ENCODE measurements at places on chromosomes 2 and 18.

DNA sequence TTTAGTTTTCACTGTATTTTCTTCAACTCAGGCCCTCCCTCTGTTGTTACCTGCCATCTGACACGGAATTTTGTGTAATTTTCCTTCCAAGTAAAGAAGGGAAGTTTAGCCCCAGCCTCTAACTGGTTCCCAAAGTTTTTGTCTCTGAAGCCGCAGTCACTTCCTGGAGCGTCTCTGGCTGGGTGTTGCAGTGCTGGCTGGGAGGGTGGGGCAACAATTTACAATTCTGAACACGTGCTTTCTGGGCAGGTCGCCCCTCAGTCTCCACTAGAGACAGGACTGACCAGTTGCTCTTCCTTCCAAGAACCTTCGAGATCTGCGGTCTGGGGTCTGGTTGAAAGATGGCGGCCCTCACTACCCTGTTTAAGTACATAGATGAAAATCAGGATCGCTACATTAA is 3.5 kb downstream of the CNDP2 start:
- DNase-seq, result no peak

- peak; percentile 32 for DNase-seq
Measured at GRCh38 chr18:74468547-74469061, 11.5 kb upstream of the DIPK1C start.

DNA sequence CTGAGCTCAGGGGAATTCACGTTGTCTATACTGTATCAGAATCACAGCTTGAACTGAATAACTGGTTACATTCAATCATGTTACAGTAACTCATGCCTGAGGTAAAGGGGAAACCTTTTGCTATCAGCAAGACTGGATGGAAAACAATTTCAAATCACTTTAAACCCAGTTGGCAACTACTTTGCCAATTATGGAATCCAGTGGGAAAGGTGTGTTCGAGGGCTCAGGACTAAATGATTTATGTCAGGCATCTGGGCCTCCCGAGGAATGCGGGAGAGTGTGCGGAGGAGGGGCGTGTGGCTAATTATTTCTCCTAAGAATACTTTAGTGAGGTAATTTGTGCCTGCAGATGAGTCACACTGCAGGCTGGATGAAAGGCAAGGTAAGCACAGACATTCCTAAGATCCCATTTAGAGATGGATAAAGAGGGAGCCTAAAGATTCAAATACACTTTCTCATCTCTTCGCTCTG is 100.1 kb downstream of the HRH4 start:
- DNase-seq, result no peak

GRCh38 chr2:216774620-216775019 is 79.3 kb upstream of the IGFBP5 start:
- peak; percentile 91 for DNase-seq

- no peak for DNase-seq
Measured at GRCh38 chr2:37865640-37866039, 59.4 kb upstream of the RMDN2 start.

DNA sequence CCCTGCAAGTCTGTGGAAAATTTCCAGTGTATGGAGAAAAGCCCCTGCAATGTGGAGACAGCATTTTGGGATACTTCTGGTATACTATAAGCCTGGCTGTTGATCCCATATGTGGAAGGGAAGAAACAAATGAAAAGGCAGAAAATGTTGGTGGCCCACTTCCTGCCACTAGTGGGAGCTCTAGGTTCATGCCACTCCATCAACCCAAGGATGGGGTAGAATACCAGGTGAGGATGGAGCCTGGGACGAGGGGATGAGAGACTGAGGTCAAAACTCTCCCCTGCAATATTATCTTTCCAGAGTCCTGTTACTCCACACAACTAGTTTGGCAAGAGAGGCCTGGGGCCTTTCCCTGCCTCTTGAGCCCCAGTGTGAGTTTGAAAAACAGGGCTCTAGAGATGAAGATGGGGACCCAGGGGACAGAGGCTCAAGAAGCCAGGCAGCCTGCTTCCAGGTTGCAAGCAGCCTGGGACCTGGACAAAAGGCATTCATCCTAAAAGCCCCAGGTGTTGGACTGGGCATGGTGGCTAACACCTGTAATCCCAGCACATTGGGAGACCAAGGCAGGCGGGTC is 31.9 kb downstream of the BMP10 start:
- no peak for DNase-seq

GRCh38 chr2:5235701-5236100 is 456.5 kb upstream of the SOX11 start:
- DNase-seq, result no peak

GRCh38 chr18:11689669-11690565 is 853 bp downstream of the GNAL start:
- peak; percentile 19 for DNase-seq

GRCh38 chr2:151904807-151905206 is 76.6 kb upstream of the ARL5A start:
- no peak for DNase-seq

GRCh38 chr2:159484532-159484931 is 131.8 kb downstream of the BAZ2B start:
- no peak for DNase-seq

- no peak for DNase-seq
Measured at GRCh38 chr2:190716176-190716807, 67.4 kb downstream of the NAB1 start.

GRCh38 chr2:224333726-224334482 is 68.0 kb downstream of the FAM124B start:
- DNase-seq, result no peak

DNA sequence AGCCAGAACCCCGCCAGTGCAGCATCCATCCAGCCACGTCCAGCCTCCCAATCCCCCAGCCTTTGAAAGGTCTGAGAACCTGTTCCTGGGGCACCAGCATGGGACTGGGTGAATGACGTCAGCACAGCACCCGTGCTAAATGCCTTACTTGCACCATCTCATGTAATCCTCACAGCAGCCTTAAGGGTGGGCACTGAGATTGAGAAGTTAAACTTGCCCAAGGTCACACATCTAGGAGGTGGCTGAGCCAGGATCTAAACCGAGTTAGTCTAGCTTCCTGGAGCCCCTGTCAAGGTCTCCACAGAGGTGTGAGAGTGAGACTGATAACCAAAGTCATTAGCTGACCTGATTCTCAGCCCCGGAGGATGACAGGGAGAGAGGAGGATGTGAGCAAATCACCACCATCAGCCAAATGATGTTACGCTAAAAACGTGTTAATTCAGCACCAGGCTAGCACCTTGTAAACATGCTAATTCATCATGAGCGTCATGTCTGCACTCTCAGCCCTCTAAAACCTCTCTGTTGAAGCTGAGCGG is 4.6 kb downstream of the CD8A start:
- no peak for DNase-seq

- DNase-seq, result no peak
Measured at GRCh38 chr18:45670281-45670962, 53.6 kb upstream of the SLC14A1 start.

DNA sequence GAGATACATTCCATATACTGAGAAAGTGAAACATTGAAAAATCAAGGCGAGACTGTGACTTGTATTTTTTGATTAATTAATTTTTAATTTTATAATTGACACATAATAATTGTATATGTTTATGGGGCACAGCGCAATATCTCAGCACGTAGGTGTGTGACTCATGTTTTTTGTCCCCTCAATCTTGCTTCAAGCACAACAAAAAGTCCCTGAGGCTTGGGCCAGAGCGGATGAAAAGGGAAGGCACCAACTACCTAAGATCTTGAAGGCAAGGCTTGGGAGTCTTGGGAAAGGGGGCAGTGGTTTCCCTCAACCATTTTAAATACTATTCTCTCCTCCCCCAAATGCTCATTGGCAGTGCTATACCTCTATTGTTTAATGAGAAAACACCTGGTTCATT is 9.9 kb downstream of the SGPP2 start:
- no peak for DNase-seq

DNA sequence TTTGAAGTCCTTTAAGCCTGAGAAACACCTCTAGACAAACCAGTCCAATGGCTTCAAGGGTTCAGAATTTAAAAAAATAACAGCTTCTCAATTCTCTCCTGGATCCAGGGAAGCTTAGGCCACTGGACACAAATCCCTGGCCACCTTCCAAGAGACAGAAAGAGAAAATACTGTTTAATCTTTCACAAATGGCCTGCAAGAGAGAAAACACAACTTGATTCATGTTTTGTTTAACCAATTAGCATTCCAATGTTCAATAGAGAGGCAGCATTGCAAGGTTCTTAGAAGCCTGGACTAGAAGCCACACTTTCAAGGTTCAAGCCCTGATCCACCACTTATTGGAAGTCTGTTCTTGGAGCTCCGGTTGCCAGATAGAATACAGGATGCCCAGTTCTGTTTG is 109.0 kb upstream of the PARD3B start:
- DNase-seq, result no peak

DNA sequence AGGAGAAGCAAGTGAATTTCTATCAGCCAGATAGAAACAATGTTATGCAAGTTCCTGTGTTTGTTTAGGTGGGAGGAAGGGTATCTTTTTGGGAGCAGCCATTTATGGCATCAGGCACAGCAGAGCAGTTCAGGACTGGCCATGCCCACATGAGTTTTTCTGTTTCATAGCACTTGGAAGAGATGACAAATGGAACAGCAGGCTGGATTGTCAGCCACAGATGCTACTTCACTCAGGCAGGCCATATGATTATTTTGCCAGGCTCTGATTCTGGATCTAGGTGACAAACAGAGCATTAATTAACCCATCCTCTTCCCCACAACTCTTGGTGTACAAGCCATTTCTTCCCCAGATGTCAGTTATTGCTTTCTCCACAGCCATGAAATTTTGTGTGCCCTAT is 63.8 kb downstream of the GALNT13 start:
- DNase-seq, result no peak

GRCh38 chr2:217905395-217905794 is 97.4 kb downstream of the TNS1 start:
- no peak for DNase-seq

- no peak for DNase-seq
Measured at GRCh38 chr18:77115192-77115953, 17.2 kb downstream of the MBP start.

- no peak for DNase-seq
Measured at GRCh38 chr2:86031151-86031550, 74.5 kb downstream of the POLR1A start.

- peak; percentile 96 for DNase-seq
Measured at GRCh38 chr2:237156857-237157779, 71.4 kb downstream of the COPS8 start.

- no peak for DNase-seq
Measured at GRCh38 chr2:212344131-212344530, 194.5 kb downstream of the ERBB4 start.

DNA sequence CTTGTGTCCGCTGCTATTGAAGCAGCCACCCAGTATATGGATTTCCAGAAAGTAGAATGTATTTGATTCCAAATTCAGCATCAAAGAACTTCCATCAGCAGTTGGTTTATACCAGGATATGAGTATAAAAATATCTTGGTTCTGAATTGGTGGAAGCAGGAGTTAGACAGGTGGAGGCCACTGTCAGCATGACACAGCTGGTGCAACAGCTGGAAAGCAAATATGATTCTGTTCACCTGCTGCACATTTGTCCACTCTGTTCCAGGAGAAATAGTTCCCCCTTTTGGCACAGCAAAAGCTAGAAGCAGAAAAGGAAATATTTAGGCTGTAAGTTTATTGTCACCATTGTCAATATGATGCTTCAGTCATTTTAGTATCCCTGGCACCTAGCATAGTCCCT is 41.2 kb downstream of the KIAA2012 start:
- DNase-seq, result no peak

- no peak for DNase-seq
Measured at GRCh38 chr18:13330996-13331395, 112.4 kb downstream of the LDLRAD4 start.

GRCh38 chr2:120921457-120921856 is 185.8 kb downstream of the GLI2 start:
- DNase-seq, result no peak

GRCh38 chr2:237995036-237995435 is 28.2 kb downstream of the UBE2F start:
- no peak for DNase-seq

DNA sequence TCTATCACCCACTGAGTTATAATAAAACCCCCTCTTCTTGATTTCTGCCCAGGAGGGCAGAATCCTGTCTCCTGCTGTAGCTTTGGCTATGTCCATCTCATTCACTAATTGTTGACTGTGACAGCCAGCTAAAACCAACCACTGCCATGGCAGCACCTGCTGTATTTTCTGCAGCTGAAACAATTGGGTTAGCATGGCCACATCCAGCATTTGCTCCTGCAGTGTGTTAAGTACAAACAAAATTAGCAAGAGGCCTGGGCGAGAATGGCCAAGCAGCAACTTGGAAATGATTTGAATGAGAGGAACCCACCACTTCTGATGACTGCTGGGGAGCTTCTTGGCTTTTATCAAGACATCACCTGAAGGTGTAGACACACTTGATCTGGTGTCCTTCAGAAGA is 89.4 kb upstream of the LRRTM1 start:
- DNase-seq, result no peak

DNA sequence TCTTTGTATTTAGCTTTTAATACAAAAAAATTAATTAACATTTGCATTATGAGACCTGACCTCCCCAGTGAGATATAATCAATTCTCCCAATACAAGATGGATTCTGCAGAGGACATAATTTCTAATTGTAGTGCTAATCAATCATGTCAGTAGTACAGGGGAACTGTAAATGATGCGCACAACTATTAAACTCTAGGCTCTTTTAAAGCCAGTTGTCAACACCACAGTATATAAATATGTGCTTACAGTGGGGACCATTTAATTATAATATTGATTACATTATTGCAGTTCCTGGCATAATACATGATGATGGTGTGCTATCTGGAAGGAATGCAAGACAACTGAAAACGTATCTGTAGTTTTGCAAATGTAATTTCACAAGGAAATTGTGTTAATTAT is 285.6 kb upstream of the EPHA4 start:
- no peak for DNase-seq

- DNase-seq, result no peak
Measured at GRCh38 chr2:189406586-189407233, 34.6 kb upstream of the WDR75 start.

DNA sequence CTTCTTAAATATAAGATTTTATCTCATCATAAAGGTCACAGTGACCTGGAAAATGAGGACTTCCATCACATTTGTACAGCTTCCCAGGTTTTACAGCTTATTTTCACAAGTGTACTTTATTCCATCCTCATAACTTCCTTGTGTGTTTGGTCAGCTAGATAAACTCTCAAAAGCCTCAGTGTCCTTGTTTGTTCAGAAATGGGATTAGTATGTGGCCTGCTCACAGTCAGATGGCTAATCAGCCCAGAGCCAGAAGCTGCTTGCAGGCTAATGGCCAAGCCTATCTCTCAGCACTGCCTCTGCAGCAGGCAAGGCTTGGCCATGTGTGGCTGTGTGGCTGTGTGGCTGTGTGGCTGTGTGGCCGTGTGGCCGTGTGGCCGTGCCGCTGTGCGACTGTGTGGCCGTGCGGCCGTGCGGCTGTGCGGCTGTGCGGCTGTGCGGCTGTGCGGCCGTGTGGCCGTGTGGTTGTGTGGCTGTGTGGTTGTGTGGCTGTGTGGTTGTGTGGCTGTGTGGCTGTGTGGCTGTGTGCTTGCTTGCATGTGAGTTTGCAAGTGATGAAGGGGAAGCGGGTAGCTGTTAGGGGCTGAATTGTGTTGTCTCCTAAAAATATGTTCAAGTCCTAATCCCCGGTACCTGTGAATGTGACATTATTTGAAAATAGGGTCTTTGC is 233.0 kb upstream of the TNP1 start:
- no peak for DNase-seq
